ENCODE measurements at places on chromosomes 3 and 15. TPM values are rescaled to one million over a fixed set of nuclear protein-coding genes. Genes with fewer than 3 reads are reported as not detected.

The FEZF2 gene
- total RNA-seq = not detected

The SCN5A gene
- 0.56 TPM for total RNA-seq

The CHDH gene
- under 0.01 TPM for total RNA-seq

The NR1D2 gene
- total RNA-seq = 70.0 TPM

The PAK6 gene
- 0.13 TPM for total RNA-seq

The NSMCE3 gene
- total RNA-seq = 7.5 TPM

The CPNE9 gene
- not detected for total RNA-seq

The BUB1B gene
- total RNA-seq = 21.9 TPM

The EPHB1 gene
- 1.5 TPM for total RNA-seq

The IL5RA gene
- total RNA-seq = not detected

The SOX14 gene
- not detected for total RNA-seq

The OCA2 gene
- total RNA-seq = under 0.01 TPM

Measured in aortic smooth muscle cell (primary cell).